ENCODE measurements at places on chromosomes 3 and 15.

GRCh38 chr3:71469138-71469435 lies 114.4 kb downstream of the FOXP1 start:
- no peak for DNase-seq

DNA sequence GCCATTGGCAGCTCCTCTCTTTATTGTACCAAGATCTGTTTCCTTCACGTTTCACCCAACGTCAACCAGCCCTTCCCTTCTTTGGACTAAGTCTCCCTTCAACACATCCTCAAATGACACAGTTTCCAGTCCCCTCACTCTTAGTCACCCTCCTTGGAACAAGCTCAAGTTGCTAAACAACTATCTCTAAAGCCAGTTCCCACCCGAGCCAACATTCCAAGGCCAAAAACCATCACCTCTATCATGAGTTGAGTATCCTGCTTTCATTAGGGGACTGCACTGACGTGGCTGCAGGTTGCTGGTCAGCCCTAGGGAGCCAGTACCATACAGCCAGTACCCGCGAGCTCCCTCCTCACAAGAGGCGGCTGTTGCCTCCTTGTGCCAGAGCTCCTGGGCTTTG lies 73.8 kb downstream of the LIPC start:
- DNase-seq: no peak

- no peak for DNase-seq
Measured at GRCh38 chr3:182989566-182989965, 9.2 kb upstream of the DCUN1D1 start.

DNA sequence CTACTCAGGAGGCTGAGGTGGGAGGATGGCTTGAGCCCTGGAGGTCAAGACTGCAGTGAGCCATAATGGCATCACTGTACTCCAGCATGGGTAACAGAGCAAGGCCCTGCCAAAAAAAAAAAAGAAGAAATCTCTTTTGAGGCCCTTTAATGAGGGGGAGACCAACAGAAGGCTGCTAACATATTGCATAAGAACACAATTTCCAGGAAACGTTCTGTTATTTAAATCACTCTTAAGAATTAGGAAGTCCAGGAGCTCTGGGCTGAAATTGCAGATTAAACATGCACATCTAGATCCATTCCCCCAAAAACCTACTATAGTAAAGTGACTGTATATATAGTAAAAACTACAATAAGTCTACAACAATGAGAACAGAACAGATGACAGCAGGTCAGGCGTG lies 16.1 kb upstream of the BLM start:
- DNase-seq: no peak

DNA sequence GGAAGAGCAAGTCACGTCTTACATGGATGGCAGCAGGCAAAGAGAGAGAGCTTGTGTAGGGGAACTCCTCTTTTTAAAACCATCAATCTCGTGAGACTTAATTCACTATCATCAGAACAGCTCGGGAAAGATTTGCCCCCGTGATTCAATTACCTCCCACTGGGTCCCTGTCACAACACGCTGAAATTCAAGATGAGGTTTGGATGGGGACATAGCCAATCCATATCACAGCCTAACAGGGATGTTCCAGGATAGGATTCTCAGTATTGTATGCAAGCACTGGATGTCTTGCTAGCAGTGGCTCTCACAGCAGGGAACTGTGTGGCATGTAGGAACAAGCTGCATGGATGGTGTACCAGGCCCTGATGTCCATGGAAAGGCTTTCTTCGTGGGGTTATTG lies 47.8 kb upstream of the SLC24A5 start:
- no peak for DNase-seq

DNA sequence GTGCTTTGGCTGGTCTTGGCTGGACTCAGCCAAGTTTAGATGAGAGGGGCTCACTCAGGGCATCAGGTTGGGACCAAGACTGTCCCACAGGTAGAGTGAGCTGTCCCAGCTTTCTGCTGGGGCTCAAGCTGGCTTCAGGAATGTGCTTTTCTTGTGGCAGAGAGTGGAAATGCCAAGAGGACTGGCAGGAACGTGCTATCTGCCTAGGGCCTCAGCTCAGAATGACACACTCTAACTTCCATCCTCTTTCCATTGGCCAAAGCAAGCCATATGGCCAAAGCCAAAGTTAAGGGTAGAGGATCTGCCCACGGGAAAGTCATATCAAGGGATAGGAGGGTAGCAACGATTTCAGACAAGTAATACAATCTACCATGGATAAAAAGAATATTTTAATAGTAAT lies 178.8 kb downstream of the ABHD5 start:
- no peak for DNase-seq

DNA sequence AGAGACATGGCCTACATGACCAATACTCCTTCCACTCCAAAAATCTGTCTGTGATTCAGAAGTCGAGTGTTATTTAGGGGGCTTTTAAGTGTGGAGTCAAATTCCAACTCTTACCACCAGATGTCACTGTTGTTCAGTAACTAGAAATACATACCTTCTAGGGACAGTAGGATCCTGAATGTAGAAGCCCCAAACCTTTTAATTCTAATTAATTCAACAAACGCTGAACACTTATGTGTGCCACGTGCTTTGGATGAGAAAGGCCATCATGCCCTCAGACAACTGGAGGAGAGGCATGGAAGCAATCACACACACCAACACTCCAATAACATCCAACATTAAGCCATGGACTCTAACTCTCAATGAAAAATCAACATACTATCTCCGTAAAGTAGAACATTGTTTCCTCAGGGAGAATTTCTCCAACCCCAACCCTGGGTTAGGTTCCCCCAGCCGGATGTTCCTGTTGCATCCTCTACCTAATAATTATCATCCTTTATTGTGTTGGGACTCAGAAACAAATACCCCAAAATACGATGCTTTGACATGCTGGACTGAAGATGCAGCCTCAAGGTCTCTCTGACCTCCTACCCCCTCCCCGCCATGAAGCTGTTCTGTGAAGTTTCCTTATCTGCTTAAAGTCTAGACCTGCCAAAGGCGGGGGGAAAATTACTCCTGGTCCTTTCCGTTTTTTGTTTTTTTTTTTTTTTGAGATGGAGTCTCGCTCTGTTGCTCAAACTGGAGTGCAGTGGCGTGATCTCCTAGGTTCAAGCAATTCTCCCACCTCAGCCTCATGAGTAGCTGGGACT lies 8.0 kb upstream of the CCDC13 start:
- DNase-seq: no peak

DNA sequence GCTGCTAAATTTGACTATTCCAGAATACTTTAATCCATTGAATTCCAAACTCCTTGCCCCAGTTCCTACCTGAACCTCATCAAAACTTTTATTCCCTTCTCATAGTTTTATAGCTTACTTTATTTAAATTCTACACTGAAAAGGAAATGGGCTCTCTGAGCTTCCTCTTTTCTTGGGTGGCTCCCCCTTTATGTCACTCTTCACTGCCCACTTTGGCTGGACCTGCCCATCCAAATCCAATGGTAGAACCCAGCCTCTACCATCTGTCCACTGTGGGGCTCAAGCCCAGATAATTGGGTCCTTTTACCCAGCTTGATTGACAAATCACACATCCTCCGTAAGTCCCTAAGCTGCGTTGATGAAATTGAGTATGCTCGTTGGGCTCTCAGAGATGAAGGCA lies 216.5 kb downstream of the BBX start:
- DNase-seq: no peak

GRCh38 chr3:190209533-190209932 lies 88.8 kb upstream of the P3H2 start:
- no peak for DNase-seq

DNA sequence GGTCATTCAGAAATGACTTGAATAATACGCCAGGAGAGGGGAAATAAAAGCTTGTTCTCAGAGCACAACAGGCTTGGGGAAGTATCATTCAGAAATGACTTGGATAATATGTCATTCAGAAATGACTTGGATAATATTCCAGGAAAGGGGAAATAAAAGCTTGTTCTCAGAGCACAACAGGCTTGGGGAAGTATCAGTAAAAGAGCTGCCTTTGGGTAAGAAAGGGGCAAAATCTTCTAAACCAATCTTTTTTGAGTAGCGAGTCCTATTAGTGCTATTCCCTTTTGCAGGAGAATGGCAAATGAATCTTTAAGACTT lies 20.9 kb downstream of the GABRR3 start:
- no peak for DNase-seq

- no peak for DNase-seq
Measured at GRCh38 chr3:152745646-152746045, 89.3 kb upstream of the P2RY1 start.

GRCh38 chr3:76789237-76789636 lies 250.7 kb upstream of the ROBO2 start:
- DNase-seq: no peak

DNA sequence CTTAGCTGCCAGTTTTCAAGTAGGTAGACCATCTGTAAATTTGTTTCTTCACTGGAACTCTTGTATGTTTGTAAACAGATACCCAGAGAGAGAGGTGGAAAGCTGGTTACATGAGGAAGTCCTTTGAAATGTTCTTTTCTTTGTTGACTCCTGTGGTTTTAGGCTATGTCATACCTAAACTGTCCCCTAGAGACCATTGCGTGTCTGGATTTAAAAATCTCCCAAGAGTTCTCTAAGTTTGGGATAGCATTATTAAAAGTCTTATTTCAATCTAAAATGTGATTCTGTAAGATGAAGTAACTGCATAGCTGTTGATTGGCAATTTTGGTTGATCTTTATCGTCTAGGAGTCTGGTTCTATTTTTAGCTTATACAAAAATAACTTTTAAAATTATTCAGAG lies 127.2 kb downstream of the GHSR start:
- DNase-seq: no peak

- no peak for DNase-seq
Measured at GRCh38 chr15:62124176-62124972, 40.7 kb downstream of the C2CD4B start.

- DNase-seq: no peak
Measured at GRCh38 chr3:126121074-126121473, 37.1 kb upstream of the SLC41A3 start.

Measured in C1 segment of cervical spinal cord (tissue), 14 donors.